ENCODE measurements at places on chromosomes 1 and 21.

DNA sequence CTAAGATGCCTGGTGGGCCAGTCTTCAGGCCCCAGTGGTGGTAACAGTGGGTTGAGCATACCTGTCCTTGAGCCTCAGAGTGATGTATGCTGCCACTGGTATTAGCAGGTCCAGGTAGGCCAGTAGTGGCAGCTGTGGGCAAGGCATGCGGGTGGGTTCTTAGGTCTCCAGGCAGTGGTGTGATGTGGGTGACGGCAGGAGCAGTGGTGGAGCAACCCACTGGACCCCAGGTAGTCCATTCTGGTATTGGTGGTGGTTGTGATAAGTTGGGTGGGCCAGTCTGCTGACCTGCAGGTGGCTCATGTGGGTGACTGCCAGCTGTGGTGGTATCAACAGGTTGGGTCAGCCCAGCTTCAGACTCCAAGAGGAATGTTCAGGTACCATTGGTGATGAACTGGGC lies 165.0 kb upstream of the GORAB start:
- no peak for DNase-seq

GRCh38 chr1:44645476-44646244 lies 28.6 kb downstream of the TMEM53 start:
- no peak for DNase-seq

DNA sequence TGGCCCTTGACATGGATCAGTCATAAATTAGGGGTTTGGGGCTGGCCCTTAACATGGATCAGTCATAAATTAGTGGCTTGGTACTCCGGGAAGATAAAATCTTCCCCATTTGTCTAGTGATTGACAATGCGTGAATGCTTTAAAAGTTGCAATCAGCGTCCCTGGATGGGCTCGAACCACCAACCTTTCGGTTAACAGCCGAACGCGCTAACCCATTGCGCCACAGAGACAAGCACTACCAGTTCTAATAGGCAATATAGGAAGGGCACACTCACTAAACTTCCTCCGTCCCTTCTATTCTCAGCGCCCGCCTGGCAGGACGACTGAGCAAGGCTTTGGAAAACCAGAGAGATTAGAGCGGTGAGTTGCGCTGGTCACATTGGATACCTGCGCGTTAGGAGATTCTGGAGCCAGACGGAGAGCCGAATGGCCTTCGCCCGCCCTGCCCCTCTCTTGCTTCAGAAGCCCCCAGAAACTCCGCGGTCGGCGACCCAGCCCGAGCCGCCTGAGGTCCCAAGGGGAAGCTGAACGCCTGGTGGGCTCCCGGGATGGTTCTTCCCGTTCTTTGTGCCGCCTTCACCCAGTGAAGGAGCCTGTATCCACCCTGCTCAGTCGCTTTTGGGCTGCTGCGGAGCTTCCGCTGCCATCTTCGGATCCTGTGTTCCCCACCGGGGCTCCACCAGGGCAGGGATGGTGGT lies 235.9 kb downstream of the FAM72C start:
- no peak for DNase-seq

DNA sequence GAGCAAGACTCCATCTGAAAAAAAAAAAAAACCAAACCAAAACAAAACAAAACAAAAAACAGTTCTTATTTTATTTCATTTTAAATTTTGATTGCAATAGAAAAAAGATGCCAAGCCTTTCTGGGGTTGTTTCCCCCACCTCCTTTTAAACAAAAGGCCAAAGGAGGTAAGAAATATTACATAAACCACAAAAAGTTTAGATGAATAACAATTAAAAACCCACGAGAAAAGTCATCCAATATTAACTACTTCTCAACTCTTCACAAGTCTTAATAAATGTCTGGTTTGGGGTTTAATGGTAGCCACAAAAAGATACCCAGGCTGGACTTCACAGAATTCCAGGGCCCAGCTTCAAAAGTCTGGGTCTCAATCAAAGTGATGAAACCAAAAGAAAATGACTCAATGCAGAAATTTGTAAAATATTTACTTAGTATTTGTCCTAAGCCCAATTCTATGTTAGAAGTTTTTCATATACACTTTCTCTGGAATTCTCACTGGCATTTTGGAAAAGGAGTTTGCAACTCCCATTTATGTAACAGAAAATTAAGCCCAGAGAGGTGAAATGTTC lies 47.0 kb upstream of the SDC3 start:
- no peak for DNase-seq

- no peak for DNase-seq
These were observed 2.1 kb downstream of the SLC66A1 start for GRCh38 chr1:19313961-19314882.

GRCh38 chr1:237677979-237678378 lies 212.7 kb downstream of the ZP4 start:
- peak; percentile 2 for DNase-seq

- no peak for DNase-seq
These were observed 268.3 kb downstream of the ASTN1 start for GRCh38 chr1:176896216-176896615.

- no peak for DNase-seq
These were observed 29.3 kb upstream of the DISP1 start for GRCh38 chr1:222785529-222785928.

GRCh38 chr1:152743371-152744145 lies 14.3 kb upstream of the KPRP start:
- DNase-seq: no peak

- peak; percentile 74 for DNase-seq
These were observed 8.0 kb downstream of the ELOA start for GRCh38 chr1:23751050-23751814.

- no peak for DNase-seq
These were observed 2.4 kb upstream of the BRWD1 start for GRCh38 chr21:39315603-39316445.

DNA sequence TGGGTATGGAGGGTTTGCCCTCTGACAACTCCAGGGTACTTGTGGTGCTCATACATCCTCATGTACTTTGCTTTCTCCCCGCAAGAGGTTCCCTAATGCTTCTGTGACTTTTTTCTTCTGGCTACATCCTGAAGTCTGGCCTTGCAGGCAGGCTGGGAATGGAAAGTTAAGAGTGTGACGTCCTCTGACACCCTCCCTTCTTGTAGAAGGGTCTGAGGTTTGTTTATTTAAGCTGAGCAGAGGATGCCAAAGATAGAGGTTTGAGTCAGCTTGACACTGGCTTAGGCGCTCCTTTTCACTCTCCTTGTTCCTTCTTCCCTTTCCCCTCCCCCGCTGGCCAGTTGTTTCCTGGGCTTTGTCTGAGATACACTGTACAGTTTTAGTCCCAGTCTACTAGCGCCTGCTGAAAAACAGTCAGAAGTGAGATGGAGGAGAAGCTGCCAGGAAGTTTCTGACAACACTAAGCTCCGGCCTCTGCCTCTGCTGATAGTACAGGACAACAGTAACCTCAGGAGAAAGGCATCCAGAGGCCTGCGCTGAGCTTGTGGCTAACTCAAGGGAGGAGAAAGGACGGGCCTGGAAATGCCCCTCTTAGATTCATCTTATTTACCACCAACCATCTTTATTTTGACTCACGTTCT lies at the start of gene MACF1:
TSS of gene MACF1 (plus strand) at position 255 of the 641 bp plus-strand sequence. CDS start at position 583, 328 bp downstream.
- DNase-seq: peak; percentile 93

GRCh38 chr1:26351590-26352337 lies 2.2 kb downstream of the CRYBG2 start:
- no peak for DNase-seq

DNA sequence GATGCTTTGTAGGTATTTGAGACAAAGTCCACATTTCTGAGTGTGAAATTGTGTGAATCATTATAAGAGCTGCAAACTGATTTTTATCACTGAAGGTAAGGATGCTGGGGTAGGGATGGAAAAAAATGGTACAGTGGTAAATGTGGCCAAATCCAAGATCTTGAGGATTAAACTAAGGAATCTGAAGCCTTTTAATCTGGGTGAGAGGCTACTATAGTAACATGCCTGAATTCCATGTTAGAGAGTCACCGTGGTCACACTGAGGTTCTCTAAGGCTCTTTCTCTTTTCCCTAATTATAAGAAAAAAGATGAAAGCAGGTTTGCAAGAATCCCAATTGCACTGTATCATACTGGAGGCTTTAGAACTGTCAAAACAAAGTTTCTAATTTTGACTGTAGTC lies 17.6 kb downstream of the PTGER3 start:
- DNase-seq: no peak

DNA sequence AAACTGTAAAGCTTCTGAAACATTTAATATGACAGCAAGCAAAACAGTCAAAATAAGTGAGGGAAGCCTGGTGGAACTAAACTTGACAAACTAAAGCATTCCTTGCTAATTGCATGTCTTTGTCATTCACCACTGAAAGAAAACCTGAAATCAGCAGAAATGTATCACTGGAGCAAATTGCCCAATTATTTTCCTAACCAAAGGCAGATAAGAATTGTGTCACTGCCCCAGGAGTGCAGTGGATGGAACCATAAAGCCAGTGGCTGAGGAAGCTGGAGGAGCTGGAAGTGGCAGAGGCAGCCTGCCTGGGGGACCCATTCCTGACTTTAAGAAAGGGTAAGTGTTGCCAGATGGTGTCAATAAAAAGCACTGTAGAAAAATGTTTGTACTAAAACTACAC lies 2.7 kb upstream of the SLC30A10 start:
- DNase-seq: no peak

DNA sequence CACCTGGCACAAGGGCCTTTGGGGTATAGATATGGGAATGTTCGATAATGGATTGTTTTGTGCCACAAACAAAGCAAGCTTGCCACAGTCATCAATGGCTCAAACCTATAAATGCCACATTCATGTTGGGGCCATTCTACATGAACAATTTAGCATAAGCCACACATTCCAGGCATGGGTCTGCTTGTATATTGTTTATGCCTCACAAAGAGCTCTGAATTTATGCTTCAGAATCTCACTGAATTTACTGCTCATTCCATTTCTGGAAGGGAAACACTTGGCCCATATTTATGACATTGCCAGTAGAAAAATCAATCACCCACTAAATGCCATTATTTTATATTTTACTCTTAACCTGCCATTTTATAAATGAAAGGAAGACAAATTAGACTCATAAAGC lies 6.4 kb downstream of the PCP4 start:
- DNase-seq: no peak

DNA sequence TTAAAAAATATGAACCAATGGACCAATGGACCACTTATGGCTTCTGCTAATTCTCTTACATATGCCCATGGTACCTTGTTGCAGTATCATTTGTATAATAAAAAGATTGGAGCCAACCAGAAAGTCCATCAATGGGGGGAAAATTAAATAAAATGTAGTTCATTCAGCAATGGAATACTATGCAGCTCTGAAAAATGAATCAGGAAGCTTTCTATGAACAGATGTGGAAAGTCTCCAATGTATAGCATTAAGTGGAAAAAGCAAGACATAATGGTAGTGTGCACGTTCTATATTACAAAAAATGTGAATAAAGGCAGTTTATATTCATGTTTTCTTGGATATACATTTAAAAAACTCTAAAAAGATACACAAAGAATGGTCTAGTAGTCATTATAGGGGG lies 101.3 kb downstream of the KCNJ15 start:
- DNase-seq: no peak

GRCh38 chr1:70146488-70146887 lies 58.9 kb downstream of the LRRC40 start:
- DNase-seq: no peak

DNA sequence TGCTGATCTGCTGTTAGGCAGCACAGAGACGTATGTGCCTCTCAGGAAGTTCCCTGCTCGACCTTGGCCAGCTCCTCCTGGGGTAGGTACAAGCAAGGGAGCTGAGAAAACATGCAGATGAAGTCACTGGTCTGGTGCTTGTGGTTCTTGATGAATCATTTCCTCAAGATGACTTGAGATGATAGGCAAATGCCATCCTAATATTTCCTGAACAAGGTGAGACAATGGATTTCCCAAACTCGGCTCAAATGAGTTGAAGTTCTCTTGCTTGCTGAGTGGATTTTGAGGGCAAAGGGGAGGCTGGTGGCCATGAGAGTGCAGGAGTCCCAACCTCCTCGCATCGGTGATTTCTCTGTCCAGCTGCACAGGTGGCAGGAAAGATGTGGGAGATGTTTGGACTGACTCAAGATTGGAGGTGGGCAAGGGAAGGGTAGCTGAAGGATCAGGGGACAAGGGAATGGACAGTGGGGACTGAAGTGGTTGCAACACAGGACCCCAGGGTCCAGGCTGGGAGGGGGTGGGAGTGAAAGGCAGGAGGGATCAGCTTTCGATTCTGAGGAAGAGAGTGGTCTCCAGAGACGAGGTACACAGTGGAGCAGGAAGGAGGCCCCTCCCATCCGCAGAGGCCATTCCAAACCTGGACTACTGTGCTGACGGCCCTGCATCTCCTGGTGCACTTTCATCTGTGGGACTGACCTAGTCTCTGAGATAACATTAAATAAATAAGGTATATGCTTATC lies 63.9 kb downstream of the CAPN2 start:
- peak; percentile 65 for DNase-seq

GRCh38 chr1:79304131-79304530 lies 297.6 kb upstream of the ADGRL4 start:
- no peak for DNase-seq

DNA sequence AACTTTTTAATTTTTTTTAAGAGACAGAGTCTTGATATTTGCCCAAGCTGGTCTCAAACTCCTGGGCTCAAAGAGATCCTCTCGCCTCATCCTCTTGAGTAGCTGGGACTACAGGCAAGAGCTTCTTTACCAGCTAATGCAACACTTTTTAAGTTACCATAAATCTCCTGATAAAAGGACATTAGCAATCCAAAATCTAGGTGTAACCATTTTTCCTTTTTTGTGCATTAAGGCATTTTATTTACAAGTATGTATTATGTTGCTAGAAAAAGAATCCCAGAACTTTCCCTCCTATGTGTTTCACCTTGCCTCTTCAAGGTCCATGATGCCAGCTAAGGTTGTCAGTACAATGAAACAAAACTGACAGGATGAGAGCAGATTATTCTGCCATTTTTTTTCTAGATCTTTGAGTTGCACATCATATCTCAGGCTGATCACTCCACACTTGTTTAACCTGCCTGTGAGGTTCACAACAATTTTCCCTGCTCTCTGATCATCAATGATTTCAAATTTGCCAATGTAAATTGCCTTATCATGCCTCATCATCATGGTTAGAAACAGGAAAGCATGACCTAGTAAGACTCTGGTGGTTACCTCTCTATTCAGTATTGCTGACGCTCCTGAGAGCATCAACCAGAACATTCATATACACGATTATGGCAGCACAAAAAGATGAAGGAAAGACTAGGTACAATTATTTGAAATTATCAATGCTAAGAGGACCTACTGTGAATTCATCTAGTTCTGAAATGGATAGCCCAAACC lies 173.2 kb downstream of the EIF4G3 start:
- DNase-seq: no peak

GRCh38 chr1:43038232-43038935 lies 79.7 kb upstream of the SLC2A1 start:
- no peak for DNase-seq

GRCh38 chr1:35893051-35893879 lies 10.3 kb downstream of the AGO1 start:
- no peak for DNase-seq

Measured in KBM-7 (cell line).